ENCODE measurements at places on chromosomes 12 and 14.

DNA sequence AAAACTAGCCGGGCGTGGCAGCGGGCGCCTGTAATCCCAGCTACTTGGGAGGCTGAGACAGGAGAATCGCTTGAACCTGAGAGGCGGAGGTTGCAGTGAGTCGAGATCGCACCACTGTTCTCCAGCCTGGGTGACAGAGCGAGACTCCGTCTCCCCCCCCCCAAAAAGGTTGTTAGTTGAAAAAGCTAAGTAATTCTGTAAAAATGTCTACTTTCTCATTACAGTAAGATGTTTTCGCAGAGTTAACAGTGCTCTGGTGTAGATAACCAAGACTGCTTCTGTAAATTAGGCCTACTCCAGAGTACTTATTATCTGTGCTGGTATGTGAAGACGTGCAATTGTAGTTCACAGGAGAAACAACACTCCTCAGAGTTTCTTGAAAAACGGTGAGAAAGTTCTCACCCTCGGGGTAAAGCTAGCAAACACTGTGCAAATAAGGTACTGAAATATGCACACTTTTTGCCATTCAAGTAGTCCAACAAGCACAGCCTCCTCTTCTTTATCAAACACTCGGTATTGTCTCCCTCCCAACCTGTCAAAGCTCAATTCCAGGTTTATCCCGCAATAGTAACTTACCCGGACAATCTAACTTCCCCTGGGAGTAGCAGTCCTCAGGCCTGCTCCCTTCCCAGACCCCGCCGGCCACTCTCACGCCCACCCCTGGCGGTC lies 974 bp downstream of the BTBD7 start:
- no peak for DNase-seq

DNA sequence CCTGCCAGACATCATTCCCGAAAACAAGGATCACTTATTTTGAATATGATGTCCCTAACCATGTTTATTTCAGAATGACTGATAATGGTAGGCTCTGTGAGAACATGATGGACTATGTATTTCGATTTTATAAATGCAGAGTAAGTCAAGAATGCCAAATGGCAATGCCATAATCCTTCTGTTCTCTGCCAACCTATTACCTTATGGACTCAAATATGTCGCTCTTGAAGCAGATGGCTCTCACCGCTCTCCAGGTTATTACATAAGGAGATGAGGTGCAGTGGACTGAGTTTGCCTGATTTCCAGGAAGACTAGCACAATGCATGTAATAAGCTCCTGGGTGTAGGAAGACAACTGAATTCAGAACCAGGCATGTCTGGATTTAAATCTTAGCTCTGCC lies 227.2 kb downstream of the BTG1 start:
- no peak for DNase-seq

GRCh38 chr14:22715186-22715812 lies 51.2 kb upstream of the OXA1L start:
- no peak for DNase-seq

DNA sequence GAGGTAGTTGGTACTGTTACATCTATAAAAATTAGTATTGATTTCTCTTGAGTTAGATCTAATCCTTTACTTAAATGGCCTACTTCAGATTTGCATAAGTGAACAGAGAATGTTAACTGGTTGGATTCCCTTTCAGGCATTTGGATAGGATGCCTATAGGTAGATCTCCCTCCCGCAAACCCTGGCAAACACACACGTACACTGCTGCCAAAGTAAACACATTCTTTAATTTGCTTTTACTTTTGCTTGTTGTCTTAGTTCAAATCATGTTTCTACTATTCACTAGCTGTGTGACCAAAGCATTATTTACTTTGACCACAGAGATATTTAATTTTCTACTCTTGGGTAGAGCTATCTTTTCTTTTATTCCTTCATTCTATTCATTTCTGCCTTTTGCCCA lies 936.1 kb upstream of the FBXO33 start:
- DNase-seq, result no peak

DNA sequence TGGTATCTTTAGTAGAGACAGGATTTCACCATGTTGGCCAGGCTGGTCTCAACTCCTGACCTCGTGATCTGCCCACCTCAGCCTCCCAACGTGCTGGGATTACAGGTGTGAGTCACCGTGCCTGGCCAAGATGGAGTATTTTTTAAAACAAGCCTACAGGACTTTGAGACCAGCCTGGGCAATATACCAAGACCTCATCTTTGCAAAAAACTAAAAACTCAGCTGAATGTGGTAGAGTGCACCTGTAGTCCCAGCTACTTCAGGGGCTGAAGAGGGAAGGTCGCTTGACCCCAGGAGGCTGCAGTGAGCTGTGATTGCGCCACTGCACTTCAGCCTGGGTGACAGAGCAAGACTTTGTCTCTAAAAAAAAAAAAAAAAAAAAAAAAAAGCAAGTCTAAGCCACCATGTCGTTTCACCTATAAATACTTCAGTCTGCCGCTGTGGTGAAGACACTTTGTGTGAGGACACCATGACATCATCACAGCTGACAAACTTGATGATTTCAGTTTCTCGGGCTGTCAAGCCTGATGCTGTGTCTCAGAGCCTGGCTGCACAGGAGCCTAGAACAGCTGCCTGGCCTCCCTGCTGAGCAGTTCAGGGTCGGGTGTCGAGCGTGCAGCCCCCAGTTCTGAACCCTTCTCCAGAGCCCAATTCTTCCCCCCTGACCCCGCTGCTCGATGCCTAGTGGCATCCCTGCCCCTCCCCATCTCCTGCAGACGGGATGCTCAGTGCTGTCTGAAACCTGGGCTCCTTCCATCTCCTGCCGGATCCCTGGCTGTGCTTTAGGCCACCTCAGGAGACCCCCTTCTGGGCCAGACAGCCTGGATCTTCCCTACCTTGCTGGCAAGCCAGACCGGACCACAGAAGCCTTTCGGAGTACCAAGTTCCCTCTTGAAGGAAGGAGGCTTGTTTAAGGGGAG lies 119.2 kb upstream of the EVL start:
- DNase-seq, result no peak

GRCh38 chr12:26295001-26295400 lies 99.6 kb downstream of the SSPN start:
- DNase-seq, result no peak

- DNase-seq, result no peak
Measured at GRCh38 chr14:103386713-103387329, 1.6 kb downstream of the MARK3 start.

GRCh38 chr14:51447411-51447810 lies 204.3 kb upstream of the FRMD6 start:
- DNase-seq, result no peak

GRCh38 chr14:99320105-99320572 lies 48.1 kb upstream of the BCL11B start:
- no peak for DNase-seq

DNA sequence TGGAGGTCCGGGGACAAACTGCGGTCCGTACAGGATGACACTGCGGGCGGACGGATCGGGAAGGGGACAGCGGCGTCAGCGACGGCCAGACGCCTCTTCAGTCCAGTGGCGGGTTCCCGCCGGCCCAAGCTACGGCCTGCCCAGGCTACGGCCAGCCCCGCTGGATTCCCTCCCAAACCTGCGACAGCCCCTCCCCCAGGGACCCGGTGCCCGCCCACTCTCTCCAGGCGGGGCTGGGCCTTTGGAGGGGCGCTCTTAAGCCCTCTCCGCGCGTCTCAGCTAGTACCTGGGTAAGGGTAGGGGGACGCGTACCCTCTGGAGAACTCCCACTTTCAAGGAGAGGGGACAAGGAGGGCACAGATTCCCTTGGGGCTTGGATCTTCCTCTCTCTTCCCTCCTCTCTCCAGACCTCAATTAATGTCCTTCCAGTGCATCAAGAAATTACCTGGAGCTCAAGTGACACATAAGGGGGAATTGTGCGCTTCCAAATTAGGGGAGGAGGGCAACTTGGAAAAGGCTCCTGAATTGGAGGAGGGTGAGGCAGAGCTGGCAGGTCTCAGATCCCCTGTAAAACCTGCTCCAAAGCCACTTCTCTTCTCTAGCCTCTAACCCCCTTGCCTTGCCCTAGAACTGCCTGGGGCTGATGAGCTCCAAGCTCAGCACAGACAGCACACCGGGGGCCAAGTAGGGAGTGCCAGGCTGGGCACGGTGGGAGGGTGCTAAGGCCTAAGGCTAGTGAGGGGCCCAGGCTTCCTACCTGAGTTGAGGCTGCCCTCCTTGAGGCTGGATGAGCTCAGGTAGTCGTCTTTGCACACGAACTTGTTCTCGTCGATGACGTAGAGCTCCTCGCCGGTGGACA lies 3.1 kb downstream of the LHX5 start:
- DNase-seq, result no peak

DNA sequence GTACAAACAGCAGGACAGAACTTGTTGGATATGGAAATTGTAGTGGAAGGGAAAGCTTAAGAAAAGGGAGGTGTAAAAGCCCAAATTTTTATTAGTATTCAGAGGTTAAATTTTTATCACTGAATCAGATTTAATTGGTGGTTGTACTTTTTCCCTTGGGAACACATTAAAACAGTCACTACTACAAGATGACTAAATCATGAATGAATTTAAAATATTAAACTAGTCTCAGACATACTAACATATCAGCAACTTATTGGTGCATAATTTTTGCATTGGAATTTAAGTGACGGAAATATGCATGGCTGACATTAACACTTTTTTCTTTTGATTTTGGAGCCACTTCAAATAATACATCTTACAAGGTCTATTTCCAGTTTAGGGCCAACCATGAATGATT lies 27.6 kb downstream of the SAMD4A start:
- no peak for DNase-seq

GRCh38 chr14:72800848-72801370 lies 93.0 kb downstream of the DPF3 start:
- DNase-seq, result no peak

DNA sequence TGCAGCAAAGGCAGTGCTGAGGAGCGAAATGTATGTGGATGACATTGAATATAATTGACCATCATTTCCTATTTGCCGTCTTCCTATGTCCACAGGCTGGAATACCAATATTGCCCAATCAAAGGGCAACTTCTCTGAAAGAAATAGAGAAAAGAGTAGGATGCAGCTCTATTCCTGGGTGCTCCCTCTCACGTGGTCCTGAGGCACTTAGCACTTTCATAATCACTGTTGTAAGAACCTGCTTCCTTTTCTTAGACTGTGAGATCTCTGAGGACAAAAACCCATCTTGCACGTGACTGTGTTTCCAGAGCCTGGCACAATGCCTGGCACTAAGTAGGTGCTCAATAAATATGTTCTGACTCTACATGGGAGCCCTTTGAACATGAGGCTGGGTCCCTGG lies 122.7 kb upstream of the CPM start:
- no peak for DNase-seq

GRCh38 chr12:43069768-43070221 lies 480.2 kb upstream of the PRICKLE1 start:
- DNase-seq, result no peak

GRCh38 chr12:93626160-93626559 lies 51.0 kb upstream of the CRADD start:
- DNase-seq, result no peak

- DNase-seq, result peak; percentile 51
Measured at GRCh38 chr14:103597623-103598377, 31.2 kb upstream of the KLC1 start.

GRCh38 chr12:105190530-105190929 lies 45.4 kb downstream of the APPL2 start:
- no peak for DNase-seq

DNA sequence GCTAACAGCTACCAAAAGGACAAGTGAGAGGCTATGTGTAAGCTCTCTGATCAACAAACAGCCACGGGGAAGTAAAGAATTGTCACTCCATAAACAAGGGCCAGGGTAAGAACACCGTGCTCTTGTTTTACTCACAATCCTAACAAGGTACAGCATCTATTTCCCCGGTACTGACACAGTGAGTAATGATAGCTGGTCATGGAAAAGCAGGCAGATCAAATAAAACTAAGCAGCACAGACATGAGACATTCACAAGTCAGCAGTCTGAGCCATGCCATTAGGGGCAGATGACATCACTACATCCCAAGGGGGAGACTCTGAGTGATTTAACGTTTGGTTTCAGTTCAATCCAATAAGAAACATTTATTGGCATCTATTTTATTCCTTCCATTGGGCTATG lies 54.4 kb downstream of the ARL6IP4 start:
- DNase-seq, result no peak

DNA sequence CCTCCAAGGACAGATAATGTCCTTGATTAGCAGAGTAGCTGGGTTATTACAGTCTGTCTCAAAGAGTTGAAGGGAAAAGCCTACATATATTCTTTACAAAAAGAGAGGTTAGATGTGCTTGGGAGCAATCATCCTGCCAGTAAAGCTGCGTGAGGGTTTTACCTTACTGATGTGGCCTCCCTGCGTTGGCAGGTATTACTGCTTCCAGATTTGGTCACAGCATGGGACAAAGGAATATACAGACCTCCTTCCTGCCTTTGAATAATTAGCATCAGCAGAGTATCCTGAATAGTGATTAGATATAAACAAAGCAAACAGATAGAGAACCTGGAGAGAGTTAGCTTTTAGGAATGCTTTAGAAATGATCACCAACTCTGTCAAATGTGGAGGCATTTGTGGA lies 69.6 kb downstream of the TMTC2 start:
- DNase-seq, result no peak

- DNase-seq, result no peak
Measured at GRCh38 chr14:51969852-51970540, 19.4 kb upstream of the RTRAF start.

DNA sequence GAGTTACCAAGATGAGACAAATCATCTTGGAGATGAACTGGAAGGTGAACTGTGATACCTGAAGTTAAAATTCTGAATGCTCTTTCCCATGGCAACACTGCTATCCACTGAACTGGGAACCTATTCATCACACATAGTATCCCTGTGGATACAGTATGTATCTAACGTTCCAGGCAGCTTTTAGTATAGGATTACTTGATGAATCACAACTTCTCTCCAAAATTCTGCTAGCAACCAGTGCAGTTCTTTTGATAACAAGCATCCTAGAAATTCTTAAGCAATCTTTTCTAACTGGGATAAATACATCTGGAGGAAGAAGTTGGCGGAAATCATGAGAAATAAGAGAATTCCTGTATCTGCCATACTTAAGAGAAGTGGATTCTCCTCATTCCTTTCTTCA lies 66.4 kb downstream of the PAWR start:
- no peak for DNase-seq

GRCh38 chr12:101945369-101946232 lies 68.2 kb downstream of the DRAM1 start:
- DNase-seq, result no peak

DNA sequence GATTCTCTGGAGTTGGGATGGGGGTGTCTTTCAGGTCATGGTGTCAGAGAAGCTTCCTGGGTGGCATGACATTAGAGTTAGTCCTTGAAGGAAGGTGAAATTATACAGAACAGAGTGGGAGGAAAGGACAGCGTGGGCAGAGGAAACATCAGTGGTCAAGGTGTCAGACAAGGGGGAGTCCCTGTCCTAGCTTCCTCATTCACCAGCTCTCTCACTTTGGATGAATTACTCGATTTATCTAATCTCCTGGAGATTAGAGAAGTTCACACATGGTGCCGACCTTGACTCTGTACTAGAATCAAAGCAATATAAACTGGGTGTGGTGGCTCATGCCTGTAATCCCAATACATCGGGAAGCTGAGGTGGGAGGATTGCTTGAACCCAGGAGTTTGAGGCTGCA lies 492.9 kb downstream of the VRK1 start:
- DNase-seq, result no peak
